ENCODE measurements at places on chromosomes 3 and 15.

- DNase-seq = no peak
Observed at GRCh38 chr3:125245521-125245920, 33.0 kb upstream of the SLC12A8 start.

GRCh38 chr3:187739094-187739560 is 6.1 kb downstream of the BCL6 start:
- DNase-seq = no peak

DNA sequence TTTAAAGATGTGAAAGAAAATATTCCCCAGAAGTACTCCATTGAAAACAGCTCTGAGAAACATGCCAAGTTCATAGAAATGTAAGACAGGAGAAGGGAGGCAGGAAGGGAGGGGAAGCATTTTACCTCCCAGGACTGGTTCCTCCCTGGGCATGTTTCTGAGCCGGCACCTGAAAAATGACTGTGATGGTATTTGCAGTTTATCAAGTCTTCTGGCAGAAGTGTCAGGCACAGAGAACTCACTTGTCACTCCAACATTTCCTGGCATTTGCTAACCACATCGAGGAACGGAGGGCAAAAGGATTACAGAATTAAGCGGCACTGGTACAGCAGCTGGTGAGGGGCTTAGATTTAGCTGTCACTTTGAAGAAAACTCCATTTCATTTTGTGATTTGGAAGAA is 1054.0 kb downstream of the TUSC7 start:
- no peak for DNase-seq

GRCh38 chr15:48515500-48515899 is 130.0 kb downstream of the FBN1 start:
- no peak for DNase-seq

DNA sequence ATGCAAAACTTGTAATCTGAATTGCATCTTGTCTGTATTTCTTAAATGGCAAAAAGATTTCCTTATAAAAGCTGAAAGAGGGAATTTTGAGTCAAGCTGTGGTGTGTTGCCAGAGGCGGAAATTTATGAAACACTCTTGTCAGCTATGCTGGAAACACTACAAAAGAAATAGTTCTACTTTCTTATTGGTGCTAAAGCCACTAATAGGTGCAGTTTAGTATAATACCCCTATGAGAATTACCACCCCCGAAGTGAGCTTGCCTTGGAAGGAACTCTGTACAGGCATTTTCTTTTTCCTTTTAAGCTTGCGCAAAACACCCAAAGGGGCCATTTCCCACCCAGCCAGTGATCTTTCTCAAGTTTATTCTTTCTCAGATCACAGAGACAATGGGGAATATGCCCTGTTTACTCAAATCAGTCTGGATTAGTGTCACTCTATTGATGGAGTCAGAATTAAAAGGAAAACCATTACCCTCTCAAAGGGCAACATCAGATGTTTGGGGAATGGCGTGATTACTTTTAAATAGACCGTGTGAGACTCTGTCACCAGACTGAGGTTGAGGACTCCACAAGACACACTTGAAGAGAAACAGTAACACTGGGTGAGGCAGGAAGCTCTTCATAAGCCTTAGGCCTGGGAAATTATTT is 166.0 kb downstream of the TP63 start:
- no peak for DNase-seq

- no peak for DNase-seq
Observed at GRCh38 chr3:149723781-149724180, 28.5 kb downstream of the COMMD2 start.

GRCh38 chr3:150254309-150254708 is 153.8 kb upstream of the TSC22D2 start:
- no peak for DNase-seq

GRCh38 chr3:128442070-128442469 is 24.6 kb downstream of the DNAJB8 start:
- no peak for DNase-seq

- DNase-seq = no peak
Observed at GRCh38 chr3:83895892-83896291, 1062.9 kb upstream of the CADM2 start.

GRCh38 chr3:63762180-63762579 is 56.9 kb upstream of the C3orf49 start:
- no peak for DNase-seq

DNA sequence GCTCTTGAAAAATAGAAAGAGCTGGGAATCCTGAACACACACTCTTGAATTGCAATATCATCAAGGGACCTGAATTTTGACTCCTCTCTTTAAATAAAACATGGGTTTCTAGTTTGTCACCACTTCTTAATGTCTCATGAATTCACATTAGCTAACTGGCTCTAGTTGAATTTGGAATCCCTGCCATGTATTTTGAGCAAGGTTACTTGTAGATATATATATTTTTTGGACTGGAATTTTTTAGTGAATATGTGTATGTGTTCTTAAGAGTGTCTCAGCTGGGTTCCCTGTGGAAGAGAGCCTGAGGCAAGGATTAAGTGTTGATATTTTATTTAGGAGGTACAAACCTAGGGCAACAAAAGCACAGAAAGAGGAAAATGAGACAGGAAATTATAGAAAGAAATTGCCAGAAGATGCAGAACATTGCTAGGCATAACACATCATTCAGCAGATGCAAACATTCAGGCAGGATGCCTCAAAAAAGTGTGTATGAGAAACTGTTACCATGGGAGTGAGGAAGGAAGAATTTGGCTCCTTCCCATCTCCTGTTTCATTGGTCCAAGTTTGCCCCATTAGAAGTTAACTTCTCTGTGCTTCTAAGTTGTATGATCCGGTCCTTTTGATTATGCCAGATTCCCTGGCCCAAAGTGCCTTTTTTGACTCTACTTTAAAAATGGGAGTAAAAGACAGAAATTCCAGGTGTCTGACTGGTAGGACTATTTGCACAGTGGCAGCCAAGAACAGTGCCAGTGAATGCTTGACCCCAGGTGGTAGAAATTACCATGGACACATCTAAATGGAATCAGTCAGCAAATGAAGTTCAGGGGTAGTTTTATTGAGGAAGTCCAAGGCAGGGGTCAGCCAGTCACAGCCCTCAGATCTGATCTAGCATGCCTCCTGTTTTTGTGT is 253.7 kb upstream of the TGFBR2 start:
- DNase-seq = no peak

GRCh38 chr3:115804713-115805119 is 181.4 kb downstream of the GAP43 start:
- DNase-seq = no peak

GRCh38 chr15:57591237-57591821 is 375 bp upstream of the MYZAP start:
- DNase-seq = no peak

DNA sequence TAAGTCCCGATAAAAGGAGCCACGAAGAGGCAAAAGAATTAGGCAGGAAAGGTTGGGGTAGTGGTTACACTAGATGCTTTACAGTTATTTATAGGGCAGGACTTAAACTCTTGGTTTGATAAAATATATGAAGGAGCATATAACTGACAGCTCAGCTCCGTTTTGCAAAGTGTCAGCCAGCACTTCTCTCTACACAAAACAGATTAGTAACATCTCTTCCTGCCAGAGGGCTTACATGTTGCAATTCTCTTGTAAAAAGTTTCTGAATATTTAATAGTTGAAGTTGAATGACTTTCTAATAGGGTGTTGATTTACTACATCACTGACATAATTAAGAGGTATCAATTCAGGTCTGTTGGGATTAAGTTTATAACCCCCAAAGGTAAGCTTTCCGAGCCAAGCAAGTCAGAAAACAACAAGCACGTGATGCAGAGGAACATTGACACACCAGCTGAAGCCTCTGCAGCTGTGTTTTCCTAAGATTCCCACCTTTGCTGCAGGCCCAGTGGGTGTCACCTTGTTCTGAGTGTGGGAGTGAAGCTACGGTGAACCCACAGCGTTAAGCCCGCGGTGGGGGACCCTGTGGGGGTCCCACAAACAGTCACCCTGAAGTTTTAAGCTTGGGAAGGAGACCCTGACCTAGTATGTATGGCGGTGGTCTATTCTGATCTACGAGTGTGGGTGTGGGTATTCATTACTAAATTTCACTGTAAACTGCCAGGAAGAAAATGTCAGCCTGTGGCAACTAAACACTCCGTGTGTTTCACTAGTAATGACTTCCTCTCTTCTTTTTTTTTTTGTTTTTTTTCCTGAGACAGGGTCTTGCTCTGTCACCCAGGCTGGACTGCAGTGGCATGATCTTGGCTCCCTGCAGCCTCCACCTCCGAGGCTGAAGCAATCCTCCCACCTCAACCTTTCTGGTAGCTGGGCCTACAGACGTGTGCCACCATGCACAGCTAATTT is 22.0 kb upstream of the ATP13A3 start:
- DNase-seq = no peak

- no peak for DNase-seq
Observed at GRCh38 chr15:77546870-77547269, 85.8 kb downstream of the LINGO1 start.

DNA sequence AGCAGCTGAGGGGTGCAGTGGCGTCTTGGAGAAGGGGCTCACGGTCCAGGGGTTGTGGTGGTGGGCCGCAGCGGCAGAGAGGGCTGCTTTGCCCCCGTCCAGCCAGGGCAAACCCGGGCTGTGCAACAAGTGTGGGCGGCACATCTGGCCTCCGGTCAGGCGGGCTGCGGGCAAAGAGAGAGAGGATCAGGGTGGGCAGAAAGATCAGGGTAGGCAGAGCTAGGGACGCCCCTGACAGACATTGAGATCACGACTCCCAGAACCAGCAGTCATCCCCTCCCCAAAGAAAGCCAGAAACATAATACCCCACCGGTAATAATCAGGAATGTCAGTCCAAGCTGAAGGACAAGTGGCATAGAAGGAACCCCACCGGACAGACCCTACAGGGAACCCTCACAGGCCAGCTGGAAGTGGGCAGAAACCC is 6.8 kb downstream of the GATA2 start:
- DNase-seq = no peak

DNA sequence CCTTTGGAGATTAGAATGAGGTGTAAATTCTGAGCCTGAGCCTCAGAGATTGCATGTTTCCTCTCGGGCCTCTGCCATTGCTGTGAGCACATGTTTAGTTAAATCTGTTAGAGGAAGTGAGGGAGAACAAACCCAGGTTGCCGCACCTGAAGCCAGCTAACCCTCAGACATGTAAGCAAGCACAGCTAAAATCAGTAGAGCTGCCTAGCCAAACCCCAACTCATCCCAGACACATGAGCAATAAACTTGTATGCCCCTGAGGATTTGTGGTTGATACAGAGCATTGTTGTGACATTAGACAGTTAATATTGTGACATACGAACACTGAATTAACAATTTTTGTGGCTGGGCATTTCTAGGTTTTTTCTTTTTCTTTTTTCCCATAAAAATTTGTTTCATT is 41.9 kb downstream of the NMD3 start:
- DNase-seq = no peak

DNA sequence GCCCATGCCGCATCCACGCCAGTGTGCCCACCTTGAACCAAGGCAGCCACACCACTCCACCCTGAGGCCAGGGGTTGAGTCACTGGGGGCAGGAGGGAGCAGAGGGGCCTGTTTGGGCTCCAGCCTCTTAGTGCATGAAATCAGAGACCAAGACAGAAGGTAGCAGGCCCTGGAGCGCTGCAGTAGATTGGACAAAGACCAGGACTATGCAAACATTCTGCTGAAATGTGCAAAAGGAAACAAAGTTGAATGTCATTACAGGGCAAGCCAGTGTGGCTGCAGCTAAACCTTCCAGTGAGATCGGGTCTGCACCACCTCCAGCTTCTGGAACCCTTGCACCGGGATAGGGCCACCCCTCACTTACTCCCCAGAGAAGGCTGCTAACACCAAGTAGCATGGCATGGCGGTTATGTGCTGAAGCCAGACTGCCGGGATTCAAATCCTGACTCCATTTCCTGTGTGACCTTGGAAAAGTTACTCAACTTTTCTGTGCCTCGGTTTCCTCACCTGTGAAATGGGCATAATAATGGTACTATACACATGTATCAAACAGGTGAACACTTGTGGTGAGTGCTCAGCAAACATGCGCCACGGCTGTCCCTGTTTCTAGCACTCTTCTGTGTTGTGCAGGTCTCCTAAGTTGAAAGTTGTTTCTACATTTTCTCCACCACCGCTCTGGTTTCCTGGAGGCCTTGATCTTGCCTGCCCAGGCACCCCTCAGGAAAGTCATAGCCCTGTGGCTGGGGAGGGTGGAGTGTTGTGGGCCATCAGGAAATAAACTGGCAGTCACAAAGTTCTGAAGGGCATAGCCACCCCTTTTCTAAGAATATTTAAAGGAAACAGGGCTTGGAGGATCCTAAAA is 25.0 kb upstream of the GP9 start:
- DNase-seq = no peak

- DNase-seq = no peak
Observed at GRCh38 chr3:197171481-197172067, 126.8 kb downstream of the DLG1 start.
